ENCODE measurements at places on chromosomes 12 and 14. TPM values are rescaled to one million over a fixed set of nuclear protein-coding genes. Genes with fewer than 3 reads are reported as not detected.

SRRM4 gene
- total RNA-seq, result under 0.01 TPM

MYG1 gene
- 49.6 TPM for total RNA-seq

TMEM119 gene
- 47.9 TPM for total RNA-seq

NFE2 gene
- total RNA-seq, result under 0.01 TPM

Measured in placental epithelial cell (primary cell).